Stimulated activated CD8-positive, alpha-beta memory T cell treated with anti-CD3 and anti-CD28 coated beads, Interleukin-4, amount 100 ng/mL, for 4 hours (primary cell): ENCODE measurements at places on chromosomes 16 and 17.
A peak's percentile ranks its signal among the peaks of the same experiment; 100 is the strongest.

DNA sequence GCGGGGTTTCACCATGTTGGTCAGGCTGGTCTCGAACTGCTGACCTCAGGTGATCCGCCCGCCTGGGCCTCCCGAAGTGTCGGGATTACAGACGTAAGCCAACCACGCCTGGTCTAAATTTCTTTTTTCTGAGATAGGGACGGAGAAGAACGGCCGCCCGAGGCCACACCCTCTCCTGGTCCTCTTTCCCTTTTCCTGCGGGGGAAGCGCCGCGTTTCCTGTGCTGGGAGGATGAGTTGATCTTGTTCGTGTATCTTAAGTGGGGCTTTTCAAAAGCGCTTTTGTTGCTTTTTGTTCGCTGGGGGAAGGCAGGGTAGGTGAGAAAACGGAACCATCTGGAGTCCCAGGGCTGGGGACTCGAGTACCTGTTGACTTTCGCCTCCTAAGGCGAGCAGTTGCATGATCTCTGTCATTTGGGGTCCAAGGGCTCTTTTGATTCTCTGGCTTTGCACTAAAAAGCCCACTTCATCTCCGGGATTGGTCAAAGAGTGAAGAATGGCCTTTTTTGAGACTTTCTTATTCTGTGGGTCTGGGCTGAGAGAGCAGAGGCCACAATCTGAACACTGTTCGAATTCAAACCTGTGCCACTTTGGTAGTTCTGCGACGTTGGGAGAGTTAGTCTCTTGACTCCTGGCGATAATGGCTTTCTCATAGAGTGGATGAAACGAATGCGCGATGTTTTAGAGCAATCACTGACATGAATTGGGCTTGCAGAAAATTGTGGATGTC is 1.3 kb downstream of the FUS start:
- no peak for DNase-seq

DNA sequence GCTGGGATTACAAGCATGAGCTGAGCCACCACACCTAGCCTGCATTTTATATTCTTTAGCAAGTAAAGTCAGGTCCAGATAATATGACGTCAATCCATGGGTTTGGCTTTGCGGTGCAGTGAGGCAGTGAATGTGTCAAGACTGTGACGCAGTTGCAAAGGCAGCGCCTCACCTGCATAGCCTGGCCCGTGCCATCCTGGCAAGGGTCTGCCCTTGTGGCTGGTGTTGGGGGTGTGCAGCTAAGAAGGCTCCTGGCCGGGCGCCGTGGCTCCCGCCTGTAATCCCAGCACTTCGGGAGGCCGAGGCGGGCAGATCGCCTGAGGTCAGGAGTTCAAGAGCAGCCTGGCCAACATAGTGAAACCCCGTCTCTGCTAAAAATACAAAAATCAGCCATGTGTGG is 7.0 kb downstream of the PDF start:
- no peak for DNase-seq

GRCh38 chr17:68356520-68356919 is 65.2 kb downstream of the ARSG start:
- peak; percentile 38 for DNase-seq

DNA sequence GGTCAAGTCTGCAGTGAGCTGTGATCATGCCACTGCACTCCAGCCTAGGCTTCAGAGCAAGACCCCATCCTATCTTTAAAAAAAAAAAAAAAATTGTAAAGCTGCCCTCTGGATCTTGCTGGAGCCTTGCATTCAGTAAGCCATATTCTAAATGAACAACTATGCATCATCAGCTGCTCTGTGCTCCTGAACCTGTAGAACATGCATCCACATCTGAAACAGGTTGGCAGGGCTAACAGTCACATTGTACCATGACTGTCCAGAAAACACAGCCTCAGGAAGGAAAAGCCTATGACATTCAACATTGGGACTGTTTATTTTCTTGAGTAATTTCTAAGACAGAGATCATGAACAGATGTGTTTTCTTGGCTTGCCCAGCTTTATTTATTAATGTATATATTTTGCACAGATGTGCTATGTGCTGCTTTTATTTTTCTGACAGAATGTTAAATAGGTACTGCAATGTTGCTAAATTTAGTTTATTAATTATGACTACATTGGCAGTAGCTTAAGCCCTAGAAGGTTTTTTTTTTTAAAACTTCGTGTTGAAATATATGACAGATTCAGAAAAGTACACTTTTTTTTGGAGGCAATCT is 19.8 kb downstream of the ACSF2 start:
- DNase-seq = no peak

DNA sequence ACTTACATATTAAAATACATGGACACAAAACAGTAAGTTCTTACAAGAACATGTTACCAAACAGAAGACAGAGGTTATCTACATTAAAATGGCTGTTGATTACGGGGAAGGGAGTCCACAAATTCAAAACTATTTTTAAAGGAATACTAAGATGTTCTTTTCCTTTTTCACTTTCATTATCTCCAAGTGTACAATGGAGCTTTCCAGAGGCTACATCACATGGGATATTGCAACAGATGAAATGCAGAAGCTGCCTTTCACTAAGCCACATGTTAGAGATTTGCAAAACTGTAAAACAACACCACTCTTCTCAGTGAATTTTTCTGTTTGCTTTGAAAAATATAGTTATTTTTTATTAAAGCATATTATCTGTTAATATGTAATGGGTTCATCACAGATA is 53.6 kb downstream of the XPO6 start:
- no peak for DNase-seq

DNA sequence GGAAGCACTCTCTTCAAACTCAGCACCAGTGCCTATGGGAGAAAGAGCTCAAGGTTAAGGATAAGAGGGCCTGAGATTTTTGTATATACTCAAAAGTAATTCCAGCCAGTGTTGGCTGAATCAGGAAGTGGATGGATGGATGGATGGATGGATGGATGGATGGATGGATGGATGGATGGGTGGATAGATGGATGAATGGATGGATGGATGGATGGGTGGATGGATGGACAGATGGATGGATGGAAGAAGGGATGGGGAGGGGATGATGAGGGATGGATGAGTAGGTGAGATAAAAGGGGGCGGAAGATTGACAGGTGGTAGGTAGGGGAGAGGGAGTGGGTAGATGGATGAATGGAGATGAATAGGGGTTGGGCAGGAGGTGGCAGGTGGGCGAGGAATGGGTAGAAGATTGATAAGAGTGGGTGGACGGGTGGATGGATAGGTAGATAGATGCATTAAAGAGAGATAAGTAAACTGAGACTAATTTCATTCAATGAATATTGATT is 4.1 kb downstream of the CX3CL1 start:
- no peak for DNase-seq

DNA sequence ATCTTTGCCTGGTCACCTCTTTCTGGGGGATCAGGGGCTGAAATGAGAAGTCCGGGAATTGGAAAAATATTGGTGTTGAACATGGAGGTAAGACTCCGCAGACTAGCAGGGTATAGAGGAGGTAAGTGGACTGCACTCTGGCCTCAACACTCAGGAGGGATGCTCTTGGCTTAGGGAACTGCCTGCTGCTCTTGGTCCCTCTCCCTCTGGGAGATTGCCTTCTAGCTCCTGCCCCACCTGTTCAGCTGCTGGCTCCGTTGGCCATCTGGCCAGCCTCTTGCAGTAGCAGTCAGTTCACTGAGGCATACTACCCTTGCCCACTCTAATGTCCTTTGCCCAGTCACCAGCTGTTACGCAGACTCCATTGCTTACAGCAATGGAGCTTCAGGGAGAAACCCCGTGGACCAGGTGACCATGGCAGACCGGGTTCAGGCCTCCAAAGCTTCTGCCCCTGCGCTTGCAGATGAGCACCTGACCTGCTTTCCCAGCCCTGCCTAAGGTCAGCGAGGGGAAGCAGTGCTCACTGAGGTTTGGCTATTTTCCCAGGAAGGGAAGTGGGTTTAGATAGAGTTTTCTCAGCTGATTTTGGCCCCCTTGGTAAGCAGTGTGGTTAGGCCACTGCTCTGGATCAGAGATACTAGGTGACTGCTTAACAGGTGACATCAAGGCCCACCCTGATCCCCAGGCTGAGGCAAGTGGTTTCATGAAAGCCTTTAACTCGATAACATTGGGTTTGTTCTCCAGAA is 11.9 kb downstream of the CDK5RAP3 start:
- no peak for DNase-seq

DNA sequence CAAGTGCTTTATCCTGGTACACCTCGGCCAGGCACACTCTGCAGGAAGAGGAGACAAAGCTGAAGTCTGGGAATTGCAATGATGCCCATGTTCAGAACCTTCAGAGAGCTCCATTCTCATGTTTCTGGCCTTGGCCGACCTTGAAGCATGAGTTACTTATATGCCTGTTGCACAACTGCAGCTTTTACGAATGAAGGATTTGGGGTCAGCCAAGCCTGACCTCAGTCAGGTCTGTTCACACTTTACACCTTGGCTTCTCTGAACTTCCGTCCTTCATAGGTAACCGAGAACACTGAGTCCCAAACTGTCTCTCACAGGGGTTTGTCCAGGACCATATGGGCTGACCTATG is 66.7 kb downstream of the GTF3C1 start:
- DNase-seq = no peak

GRCh38 chr17:42937712-42938596 is 26.3 kb downstream of the AARSD1 start:
- DNase-seq = no peak

DNA sequence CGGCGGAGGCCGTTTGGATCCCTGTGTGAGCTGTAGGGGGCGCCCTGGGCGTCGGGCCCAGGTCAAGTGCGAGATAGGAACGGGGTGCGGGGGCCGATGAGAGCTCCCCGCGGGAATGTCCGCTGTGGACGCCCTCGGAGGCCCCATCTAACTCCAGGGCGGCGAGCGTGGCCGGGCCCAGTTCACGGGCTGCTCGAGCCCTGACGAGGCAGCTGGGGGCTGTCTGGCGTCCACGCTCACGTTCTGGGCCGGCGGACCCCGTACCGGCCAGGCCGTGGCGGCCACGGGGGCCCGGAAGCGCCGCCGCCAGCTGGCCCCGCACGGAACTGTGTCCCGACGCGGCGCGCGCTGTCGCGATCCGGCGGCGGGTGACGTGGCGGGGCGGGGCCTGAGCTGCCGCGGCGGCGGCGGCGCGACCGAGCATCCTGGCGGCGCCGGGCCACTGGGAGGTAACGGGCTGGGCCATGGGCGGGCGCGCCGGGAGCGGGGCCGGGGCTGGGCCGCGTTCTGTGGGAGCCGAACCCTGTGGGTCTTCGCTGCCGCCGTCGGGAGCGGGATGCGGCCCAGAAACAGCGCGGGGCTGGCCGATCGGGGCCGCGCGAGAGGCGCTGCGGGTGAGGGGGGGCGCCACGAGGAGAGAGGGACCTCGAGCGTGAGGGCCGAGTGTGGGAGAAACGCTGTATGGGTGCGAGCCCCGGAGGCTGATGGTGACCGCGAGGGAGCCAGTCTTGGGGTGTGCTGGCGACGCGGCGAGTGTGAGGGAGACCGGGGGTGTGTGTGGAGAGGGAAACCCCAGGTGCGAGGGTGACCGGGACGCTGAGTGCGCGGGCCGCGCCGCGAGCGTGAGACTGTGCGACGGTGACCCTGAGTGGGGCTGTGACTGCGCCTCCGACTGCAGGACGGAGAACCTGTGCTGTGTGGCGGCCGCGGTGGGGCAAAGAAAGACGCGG is at the start of gene SLC7A6:
TSS of gene SLC7A6 (plus strand) at position 399 of the 950 bp plus-strand sequence. CDS start 10,201 bp downstream, outside the sequence.
- DNase-seq = peak; percentile 70

- DNase-seq = no peak
Observed at GRCh38 chr17:3474212-3474611, 1.6 kb upstream of the ASPA start.

DNA sequence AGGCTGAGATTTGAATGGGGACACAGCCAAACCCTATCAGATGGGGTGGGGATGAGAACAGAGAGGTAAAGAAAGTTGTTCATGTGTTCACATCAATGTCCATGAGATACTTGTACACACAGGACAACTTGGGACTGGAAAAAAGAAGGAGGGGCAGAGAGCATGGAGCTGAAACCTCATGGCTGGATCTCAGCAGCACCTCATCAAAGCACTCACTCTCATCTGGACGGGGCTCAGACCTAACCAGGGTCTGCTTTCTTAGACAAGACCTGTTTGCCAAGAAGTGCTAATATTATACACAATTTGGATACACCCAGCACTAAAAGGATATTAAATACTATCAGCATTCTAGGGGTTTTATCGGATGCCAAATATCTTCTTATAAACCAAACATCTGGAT is 399.8 kb downstream of the SLC39A11 start:
- DNase-seq = no peak

GRCh38 chr17:47905221-47905733 is 9.2 kb downstream of the SP2 start:
- no peak for DNase-seq

DNA sequence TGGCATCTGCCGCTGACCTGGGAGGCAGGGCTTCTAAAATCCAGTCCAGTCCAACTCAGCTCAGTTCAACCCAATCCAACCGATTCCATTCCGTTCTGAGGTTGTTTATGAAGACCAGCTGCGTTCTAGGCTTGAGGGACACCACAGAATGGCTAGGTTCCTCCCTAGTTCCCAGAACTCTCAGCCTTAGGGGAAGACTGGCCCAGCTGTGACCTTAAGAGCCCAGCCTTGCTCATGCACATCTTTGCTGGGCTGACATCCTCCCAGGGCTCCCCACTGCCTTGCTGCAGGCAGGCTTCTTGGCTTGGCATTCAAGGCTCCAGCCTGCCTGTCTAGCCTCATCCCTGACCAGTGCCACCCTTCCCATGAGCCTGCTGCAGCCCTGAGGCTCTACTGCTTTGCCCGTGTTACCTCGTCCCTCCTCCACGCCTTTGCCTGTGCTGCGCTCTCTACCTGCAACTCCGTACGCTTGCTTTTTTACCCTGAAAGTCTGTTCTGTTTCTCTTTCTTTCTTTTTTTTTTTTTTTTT is 7.9 kb downstream of the SLC12A3 start:
- DNase-seq = no peak

DNA sequence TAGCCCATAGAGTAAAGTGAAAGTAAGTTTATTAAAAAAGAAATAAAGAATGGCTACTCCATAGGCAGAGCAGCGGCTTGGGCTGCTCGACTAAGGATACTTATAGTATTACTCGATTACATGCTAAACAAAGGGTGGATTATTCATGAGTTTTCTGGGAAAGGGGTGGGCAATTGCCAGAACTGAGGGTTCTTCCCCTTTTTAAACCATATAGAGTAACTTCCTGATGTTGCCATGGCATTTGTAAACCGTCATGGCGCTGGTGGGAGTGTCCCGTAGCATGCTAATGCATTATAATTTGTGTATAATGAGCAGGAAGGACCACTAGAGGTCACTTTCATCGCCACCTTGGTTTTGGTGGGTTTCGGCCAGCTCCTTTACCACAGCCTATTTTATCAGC is 13.3 kb upstream of the GAS7 start:
- DNase-seq = no peak

DNA sequence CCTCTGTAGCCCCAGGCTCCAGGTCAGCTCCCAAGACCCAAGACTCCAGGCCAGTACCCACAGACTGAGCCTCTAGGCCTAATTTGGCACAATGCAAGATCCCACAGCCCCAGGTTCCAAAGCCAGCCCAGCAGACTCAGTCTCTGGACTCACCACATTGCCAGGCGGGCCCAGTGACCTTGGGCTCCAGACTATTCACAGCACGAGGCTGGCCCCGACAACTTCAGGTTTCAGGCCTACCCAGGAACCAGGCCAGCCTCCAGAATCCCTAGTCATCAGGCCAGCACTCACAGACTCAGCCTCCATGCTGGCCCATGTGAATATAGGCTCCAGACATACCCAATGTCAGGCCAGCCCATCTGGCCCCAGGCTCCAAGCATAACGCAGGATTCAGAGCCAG is 103.8 kb downstream of the CEP112 start:
- no peak for DNase-seq

- no peak for DNase-seq
Observed at GRCh38 chr16:4830408-4830807, 16.7 kb downstream of the GLYR1 start.

- peak; percentile 41 for DNase-seq
Observed at GRCh38 chr17:57783338-57783742, 38.2 kb upstream of the CCDC182 start.

GRCh38 chr17:78966910-78967600 is 12.7 kb downstream of the LGALS3BP start:
- DNase-seq = no peak
